ENCODE measurements at places on chromosomes 3 and 15.

DNA sequence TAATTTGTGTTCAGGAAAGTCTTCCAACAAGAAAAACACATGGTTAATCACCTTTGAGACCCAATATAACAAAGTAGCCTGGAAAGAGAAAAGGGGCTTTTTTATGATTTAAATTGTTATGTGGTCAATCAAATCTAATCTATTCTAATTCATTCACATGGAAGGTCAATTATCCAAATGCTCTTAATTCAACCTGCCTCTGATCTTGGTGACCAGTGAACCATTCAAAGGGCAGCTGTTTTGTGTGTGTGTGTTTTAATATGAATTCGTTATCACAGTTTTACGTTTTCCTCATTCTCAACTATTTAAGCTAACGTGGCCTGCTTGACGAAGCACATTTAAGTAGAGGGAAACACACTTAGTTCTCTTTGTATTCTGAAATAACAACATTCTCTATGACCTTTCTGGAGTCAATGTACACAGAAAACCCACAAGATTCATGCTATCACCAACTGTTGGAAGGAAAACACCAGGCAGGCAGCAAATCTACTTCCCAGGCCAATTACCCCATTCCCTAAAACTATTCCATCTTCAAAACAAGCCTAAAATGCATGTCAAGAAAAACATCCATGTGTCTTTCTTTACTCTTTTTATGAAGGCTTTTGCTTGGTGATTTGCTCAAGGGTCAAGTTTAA lies 195.4 kb downstream of the SUCLG2 start:
- DNase-seq, result no peak

DNA sequence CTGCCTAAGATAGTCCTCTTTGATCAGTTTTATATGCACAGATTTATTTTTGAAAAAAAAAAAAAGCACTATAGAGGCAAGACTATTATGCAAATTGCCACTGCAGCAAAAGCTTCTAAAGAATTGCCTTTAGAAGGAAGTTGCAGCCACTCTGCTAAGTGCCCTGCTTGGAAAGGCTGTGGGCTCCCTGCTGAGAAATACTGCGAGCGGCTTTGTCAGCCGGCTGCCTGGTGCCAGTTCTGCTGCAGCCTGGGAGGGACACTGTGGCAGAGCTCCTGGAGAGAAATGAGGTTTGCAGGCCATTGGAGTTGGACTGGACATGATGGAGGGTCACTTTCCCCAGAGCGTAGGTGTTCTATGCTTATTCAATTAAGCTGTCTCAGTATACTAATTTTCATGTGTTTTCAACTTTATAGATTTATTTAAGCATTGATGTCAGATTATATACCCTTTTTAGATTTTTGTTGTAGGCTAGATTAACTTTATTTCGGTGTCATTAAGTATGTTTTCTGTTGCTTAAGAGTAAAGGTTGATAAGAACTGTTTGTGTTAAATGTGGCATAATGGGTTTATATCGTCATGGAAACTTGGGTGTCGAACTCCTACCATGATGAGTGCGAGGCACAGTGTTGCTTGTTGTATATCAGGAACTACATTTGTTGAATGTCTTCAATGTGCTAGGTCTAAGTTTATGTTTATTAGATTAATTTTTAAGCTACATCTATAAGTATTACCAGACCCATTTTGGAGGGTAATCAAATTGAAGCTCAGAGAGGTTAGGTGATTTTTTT lies 6.6 kb downstream of the MAP2K5 start:
- no peak for DNase-seq

DNA sequence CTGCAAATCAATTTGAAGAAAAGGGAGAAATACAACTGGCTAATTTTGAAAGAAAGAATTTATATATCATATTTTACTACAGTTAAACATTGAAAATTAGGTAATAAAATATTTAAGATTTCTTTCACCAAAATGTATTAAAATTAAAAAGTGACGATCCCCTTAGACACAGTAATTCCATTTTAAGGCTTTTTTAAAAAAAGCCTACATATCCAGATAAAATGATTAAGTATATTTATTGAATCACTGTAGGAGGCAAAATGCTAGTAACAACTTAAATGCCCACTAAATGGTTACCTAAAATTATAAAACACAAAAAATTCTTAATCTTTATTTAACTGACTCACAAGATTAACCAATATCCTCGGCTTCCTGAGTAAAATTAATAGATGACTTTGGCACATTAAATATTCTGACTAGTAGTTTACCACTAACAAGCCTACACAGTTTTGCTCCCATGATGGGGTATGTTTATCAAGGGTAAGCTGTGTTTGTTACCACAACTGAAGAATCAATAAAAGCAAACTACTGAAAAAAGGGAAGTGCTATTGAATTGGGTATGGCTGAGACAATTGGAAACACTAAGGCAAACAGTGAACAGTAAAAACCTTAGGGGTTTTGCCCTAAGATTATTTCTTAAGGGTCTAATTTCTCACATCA lies 28.4 kb downstream of the ANKRD28 start:
- DNase-seq, result no peak

GRCh38 chr15:81294516-81294880 lies 29.4 kb downstream of the STARD5 start:
- no peak for DNase-seq

DNA sequence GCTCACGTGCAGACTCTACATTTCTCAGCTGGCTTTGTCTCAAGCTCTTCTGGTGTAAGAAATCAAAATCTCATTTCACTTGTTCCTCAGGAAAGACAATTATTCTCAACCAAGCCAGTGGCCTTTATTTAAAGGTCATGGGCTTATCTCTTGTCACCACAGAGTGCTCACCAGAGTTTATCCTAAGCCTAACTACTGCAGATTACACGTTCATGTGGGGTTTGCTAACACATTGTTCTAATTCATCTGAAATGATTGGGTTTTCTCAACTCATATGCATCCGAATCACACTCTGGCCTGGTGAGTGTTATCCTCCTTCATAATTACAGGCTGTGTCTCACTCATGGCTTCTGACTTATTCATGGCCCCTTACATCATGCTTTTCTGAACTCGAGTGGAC lies 83.3 kb upstream of the TSC22D2 start:
- DNase-seq, result no peak

DNA sequence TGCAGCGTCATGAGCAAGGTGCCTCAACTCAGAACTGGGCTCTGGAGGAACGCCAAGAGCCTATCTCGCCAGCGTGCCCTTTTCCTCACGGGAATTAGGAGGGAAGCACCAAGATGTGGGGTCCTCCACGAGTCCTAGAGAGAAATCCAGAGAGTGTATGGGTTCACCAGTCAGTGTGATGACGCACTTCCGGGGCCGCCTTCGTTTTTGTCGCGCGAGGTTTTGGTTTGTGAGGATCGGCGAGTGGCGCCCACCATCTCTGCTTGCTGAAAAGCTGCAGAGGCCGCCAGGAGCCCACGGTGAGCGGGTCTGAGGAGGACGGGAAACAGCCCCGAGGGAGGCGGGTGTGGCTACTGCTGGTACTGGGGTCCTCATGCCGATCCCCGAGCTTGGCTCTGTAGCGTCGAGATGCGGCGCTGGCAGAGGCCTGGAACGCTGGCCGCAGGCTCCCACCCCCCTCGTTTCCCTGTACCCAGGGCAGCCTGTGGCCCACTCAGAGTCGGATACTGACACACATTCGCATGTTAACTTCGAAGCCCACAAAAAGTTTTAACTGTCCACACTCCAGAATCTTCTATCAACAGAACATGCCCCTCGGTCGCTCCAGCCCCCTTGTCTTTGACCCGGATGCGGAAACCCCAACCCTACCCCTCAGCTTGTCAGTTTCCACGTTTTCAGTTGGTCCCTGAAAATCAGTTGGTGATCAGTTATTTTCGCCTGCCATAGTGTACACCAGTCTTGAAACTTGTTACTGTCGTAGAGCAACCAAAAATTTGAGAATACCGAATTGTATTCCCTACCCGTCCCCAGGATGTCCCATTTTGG lies 30.4 kb downstream of the ZNF662 start:
- no peak for DNase-seq

- peak; percentile 40 for DNase-seq
Observed at GRCh38 chr3:185362850-185363661, at the start of gene MAP3K13. TSS of gene MAP3K13 (plus strand) at chr3:185363136. CDS start at chr3:185428582, 65,446 bp downstream.

GRCh38 chr3:194773216-194773615 lies 87.5 kb downstream of the FAM43A start:
- DNase-seq, result no peak

- no peak for DNase-seq
Observed at GRCh38 chr3:196179380-196180308, 31.6 kb downstream of the ZDHHC19 start.

GRCh38 chr15:67178569-67179210 lies 75.8 kb downstream of the AAGAB start:
- no peak for DNase-seq

GRCh38 chr15:39579487-39580116 lies 1.3 kb upstream of the THBS1 start:
- DNase-seq, result peak; percentile 30

DNA sequence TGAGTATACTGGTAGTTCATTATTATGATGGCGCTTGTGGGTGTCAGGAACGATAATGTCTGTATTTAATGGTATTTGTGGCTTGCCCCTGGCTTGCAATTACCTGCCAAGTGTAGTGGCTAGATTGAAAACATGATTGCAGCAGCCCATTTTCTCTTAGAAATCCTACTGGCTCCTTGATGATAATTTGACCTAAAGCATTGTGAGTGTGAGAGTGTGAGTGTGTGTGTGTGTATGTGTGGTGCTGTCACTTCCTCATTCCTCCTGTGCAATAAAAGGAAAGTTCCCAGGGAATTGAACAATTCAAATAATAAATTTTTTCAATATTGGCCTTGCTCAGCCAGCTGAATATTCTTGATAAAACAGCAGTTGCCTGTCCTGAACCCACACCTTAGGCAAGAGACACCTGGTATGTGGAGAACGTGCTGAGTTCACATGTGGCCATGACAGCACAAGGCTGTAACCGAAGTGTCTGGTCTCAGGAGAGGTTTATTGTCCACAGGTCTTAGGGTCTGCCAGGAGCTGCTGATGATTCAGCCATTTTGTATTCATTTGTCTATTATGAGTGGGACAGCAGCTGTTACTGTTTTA lies 193.3 kb downstream of the CD47 start:
- DNase-seq, result no peak

- no peak for DNase-seq
Observed at GRCh38 chr15:35874260-35874905, 328.4 kb upstream of the DPH6 start.

DNA sequence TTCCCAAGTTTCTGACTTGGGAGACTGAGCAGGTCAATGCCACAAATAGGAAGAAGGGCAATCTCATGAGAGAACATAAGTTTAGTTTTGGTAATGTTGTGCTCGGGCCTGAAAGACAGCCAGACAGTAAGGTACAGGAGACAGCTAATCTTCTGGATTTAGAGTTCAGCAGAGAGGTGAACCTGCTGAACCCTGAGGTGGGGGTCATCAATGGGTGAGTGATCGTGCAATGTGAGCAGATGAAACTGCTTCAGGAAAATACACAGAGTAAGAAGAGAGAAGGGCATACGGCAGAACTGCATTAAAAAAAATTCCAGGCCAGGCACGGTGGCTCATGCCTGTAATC lies 23.3 kb downstream of the RUBCN start:
- DNase-seq, result no peak

DNA sequence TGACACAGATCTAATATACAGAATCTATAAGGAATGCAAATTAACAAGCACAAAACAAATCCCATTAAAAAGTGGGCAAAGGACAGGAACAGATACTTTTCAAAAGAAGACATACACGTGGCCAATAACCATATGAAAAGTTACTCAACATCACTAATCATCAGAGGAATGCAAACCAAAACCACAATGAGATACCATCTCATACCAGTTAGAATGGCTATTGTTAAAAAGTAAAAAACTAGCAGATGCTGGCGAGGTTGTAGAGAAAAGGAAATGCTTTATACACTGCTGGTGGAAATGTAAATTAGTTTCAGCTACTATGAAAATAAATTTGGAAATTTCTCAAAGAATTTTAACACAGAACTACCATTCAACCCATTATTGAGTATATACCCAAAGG lies 50.7 kb downstream of the ADAMTS17 start:
- no peak for DNase-seq

DNA sequence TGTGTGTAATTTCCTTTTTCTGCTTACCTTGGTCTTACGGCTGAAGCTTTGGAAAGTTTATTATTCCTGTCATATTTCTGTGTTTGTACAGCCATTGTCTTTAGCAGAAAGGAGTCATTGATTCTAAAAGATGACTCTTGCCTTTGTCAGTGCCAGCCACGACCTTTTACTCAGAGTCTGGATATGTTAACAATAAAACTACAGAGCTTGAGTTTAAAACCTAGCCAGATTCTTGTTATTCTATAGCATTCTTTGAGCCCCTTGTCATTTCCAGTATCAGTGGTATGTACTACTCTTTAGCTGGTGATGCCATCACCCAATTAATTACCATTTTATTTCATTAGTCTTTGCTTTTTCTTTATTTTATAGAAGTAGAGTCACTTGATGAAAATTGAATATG lies 142.4 kb downstream of the TCF12 start:
- DNase-seq, result no peak

- no peak for DNase-seq
Observed at GRCh38 chr3:22244761-22245521, 493.9 kb upstream of the ZNF385D start.

DNA sequence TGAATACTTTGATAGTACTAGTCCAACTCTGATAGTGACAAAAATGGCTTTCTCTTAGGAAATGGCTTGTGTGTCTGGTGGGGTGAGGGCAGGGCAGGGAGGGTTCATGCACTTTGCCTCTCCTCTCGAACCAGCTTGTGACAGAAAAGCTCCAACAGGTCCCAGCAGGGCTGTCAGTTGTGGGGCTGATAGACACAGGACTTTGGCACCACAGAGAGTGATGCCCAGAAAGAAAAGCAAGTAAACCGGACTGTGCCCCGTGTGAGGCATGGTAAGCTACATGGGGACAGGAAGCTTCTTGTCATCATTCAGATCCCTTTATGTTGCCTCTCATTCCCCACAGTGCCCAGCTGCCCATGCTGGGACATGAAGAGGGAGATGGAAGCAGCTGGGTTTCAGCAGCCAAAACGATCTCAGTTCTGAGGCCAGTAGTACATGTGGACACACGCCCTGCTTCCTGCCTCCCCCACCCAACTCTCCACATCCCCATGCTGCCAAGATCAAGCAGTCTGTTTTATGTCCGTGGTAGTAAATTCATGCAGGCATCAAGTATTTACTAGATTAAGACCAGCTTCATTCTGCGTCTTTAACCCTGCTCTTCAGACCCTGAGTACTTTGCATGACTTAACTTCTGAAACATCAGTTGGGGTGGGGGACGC lies 29.7 kb upstream of the LIPC start:
- no peak for DNase-seq

DNA sequence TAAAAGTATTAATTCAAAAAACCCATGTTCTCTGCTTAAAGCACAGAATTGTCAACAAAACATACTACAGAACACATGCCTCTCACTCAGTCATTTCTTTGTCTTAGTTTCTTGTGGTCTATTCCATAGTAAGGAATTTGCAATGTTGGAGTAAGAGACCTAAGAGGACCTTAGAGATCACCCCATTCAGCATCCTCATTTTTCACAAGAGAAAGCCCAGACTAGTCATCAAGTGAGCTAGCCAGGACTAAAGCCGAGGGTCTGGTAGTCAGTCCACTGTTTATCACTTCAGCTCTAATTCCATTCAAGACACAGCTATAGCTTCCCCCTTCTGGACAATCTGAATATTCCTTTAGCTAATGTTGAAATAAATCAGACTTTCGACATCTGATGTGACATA lies 601.1 kb downstream of the FHIT start:
- no peak for DNase-seq

GRCh38 chr3:181700168-181701087 lies 11.3 kb upstream of the SOX2 start:
- peak; percentile 54 for DNase-seq

- no peak for DNase-seq
Observed at GRCh38 chr15:101641894-101642293, 10.3 kb downstream of the TM2D3 start.

- no peak for DNase-seq
Observed at GRCh38 chr3:148954981-148955380, 36.4 kb upstream of the GYG1 start.

GRCh38 chr15:31498756-31499155 lies 172.1 kb downstream of the KLF13 start:
- DNase-seq, result no peak

Measured in progenitor cell of endocrine pancreas (in vitro differentiated cells).